ENCODE measurements at places on chromosomes 5 and 9.

GRCh38 chr5:34047143-34047542 is 4.1 kb upstream of the C1QTNF3 start:
- DNase-seq = no peak

DNA sequence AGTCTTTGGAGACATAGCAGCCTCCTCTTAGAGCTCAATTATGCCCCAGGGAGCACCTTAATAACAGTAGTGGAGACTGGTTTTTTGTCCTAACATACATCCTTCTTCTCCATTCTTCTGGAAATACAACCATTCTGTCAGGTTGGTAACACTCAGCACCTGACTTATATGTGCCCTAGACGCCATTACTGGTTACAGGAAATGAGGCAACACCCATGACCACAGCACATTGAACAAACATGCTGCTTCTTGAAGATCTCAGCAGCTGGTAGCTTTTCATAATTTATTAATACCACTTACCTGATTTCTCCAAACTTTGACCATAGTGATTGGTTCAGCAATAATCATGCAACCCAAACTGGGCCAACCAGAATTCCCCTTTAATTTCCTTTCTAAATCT is 25.1 kb upstream of the TRPM3 start:
- no peak for DNase-seq

- DNase-seq = no peak
Observed at GRCh38 chr5:137666461-137666850, 69.4 kb downstream of the KLHL3 start.

DNA sequence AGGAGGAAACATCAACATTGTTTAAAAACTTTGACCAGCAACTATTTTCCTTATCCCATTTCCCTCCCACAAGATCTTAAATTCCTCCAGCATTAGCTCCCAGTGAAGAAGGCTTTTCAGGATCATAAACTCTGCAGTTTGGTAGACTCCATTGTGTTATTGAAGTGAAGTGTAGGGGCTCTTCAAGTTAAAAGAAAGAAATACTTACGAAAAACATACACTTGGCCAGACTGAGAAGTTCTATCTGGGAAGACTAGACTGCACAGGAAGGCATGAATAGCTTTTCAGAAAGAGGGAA is 22.3 kb downstream of the LIFR start:
- no peak for DNase-seq

DNA sequence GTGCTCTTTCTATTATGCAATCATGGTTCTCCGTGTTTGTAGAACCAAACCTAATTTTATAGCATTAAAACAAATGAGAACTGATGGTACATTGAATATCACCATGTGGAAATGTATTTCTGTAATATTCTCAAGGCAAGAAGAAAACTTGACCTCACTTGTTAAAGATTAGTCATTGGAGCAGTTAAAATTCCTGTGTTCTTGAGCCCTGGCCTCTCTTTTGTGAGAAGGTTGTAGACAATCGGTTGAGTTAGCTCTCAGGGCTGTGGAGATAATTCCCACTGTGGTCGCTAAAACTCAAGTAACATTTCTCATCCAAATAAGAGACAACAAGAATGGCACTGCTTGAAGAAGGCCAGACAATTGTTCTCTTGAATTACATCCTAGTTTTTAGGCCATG is 216.0 kb upstream of the KLF4 start:
- no peak for DNase-seq
